ENCODE measurements at places on chromosomes 12 and 14.

- DNase-seq, result peak; percentile 67
These were observed 115.8 kb downstream of the DAD1 start for GRCh38 chr14:22472935-22473854.

GRCh38 chr12:20376984-20377383, 8.6 kb downstream of the PDE3A start:
- peak; percentile 21 for DNase-seq

DNA sequence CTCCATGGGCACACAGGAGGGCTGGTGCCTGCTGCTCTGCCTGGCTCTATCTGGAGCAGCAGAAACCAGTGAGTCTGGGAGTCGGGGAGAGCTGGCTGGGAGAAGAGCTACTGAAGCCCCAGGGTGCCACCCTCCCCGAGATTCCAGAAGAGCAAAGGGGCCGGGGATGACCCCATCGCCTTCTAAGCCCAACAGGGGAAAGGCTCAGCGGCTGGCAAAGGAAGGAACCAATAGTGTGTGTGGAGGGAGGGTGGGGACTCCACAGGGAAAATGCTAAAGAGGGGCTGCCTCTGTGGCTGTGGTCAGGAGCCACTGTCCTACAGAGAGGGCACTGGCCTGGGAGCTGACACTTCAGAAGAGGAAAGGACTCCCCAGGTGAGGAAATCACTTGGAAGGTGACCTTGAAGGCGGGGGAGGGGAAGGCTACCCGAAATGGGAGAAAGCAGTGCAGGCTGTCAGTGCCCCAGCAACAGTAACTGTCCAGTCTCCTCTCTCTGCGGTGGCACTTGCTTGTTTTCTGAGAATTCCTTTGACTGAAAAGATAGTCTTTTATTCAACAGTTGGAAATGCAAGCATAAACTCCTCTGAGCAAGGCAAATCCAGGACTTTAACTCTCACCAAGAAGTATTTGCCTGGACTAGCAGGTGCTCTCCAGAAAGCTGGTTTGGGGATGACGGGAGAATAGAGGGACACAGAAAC, 552 bp downstream of the TAPBPL start:
- DNase-seq, result no peak

DNA sequence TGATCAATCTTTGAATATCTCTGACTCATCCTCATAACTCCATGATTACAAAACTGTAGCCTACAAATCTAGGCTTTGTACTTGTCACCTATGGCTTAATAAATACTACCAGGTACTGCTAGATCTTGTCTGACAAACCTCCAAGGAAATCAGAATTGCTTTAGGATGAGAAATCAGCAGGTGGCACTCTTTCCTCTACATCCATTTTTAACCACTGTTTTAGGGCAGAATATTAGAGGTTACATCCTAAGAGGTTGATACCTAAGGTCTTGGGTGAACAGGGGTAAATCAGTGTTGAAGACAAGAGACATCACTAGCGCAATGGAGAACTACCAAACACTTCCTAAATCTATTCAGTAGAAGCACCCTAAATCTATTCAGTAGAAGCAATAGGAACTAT, 63.1 kb upstream of the SOX5 start:
- peak; percentile 27 for DNase-seq

- peak; percentile 70 for DNase-seq
These were observed 151.5 kb upstream of the SLC38A2 start for GRCh38 chr12:46523863-46524770.

DNA sequence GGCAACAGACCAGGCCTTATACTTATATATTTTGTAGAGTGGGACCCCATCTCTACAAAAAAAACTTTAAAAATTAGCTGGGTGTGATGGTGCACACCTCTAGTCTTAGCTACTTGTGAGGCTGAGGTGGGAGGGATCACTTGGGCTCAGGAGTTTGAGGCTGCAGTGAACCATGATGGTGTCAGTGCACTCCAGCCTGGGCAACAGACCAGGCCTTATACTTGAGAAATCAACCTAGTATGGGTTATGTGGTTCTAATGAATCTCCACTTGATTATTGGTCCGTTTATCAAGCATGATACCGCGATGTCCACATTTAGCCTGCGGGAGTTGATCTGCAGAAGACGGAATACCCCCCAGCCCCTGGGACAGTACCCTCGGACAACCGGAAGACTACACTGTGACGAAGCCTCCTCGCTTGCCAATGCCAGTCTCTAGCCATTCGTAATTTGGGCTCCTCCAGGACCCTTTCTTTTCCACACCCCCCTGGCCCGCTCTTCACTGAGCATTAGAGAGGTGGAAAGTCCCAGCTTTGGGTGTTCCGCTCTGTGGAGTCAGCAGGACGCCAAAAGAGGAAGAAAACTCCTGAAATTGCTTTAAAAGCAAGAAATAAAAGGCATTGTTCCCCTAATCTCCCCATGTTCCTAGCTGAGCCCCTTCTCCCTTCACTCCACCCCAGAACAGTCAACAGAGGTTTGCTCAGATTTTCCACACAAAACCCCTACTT, 19.4 kb downstream of the LTBP2 start:
- no peak for DNase-seq

GRCh38 chr12:55762646-55763045, 19.7 kb downstream of the GDF11 start:
- DNase-seq, result no peak

DNA sequence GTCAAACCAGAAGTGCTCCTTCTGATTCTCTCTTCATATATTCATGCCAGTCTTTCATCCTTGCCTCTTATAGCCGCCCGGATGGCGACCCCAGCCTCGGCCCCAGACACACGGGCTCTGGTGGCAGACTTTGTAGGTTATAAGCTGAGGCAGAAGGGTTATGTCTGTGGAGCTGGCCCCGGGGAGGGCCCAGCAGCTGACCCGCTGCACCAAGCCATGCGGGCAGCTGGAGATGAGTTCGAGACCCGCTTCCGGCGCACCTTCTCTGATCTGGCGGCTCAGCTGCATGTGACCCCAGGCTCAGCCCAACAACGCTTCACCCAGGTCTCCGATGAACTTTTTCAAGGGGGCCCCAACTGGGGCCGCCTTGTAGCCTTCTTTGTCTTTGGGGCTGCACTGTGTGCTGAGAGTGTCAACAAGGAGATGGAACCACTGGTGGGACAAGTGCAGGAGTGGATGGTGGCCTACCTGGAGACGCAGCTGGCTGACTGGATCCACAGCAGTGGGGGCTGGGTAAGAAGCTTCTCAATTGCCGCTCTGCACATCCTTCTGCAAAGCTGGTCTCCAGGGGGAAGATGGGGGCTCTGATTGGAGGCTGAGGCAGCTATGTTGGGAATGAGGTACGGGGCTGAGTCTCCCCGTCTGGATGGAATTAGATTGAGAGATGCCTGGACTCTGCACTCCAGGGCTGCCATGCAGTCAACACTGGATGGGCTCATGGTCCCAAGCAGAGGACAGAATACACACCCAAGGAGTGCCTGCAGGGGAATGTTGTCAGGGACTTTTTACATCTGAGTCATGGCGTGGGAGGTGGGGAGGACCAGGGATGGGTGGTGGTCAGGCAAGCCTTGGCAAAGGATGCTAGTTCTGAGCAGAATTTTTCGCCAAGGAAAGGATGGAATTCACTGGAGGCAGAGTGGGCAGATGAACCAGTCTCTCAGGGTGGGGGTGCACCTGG, 1.3 kb downstream of the BCL2L2 start:
- no peak for DNase-seq

- DNase-seq, result no peak
These were observed 1.1 kb upstream of the UBC start for GRCh38 chr12:124915239-124916236.

DNA sequence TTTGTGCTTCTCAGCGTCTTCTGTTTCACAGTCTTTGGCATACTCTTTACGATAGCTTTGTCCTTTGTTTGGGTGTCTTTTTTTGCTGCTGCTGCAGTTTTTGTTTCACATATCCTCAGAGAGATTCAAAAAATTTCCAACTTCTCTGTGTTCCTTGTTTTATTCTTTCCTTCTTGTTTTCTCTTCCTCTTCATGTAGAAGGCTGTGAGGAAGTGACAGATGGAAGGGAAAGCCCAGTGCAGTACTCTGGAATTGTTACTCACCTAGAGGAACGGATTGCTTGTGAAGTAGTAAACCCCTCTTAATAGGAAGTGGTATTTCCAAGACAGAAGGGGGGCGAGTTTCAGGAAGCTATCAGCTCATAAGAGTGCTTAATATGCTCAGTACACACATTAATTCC, 1.7 kb downstream of the CREBL2 start:
- DNase-seq, result no peak

GRCh38 chr12:1911598-1912575, 6.6 kb downstream of the CACNA2D4 start:
- DNase-seq, result no peak

- peak; percentile 51 for DNase-seq
These were observed 192.0 kb downstream of the TTC7B start for GRCh38 chr14:90624227-90624626.

DNA sequence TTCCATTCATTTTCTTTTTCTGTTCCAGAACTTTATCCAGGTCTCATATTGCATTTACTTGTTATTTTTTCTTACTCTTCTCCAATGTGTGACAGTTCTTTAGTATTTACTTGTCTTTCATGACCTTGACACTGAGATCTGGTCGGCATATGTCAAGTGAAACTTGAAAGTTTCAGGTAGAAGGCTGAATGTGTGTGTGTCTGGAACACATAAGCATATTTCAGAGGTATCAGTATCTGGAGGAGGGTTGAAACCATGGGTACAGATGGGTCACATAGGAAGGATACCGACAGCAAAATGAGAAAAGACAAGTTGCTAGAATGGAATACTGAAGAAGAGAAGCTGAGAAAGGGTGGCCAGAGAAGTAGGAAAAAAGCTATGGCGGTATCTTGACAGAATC, 22.5 kb upstream of the PTGDR start:
- no peak for DNase-seq

DNA sequence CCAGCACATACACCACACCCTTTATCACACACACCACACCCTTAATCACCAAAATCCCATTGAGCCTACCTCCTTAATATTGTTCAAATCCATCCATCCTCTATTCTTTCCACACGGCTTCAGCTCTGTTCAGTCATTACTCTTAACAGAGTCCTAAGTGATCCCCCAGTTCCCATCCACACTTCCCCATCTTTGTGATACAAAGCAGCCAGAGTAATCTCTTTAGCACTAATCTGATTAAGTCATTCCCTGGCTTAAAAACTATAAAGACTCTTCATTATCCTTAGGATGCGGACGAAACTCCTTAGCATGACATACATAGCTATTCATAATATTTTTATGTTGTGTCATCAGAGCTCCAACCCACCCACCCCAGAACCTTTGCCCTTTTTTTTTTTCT, 14.7 kb upstream of the MFAP5 start:
- no peak for DNase-seq

- DNase-seq, result no peak
These were observed 356.5 kb downstream of the DAD1 start for GRCh38 chr14:22232486-22232885.

DNA sequence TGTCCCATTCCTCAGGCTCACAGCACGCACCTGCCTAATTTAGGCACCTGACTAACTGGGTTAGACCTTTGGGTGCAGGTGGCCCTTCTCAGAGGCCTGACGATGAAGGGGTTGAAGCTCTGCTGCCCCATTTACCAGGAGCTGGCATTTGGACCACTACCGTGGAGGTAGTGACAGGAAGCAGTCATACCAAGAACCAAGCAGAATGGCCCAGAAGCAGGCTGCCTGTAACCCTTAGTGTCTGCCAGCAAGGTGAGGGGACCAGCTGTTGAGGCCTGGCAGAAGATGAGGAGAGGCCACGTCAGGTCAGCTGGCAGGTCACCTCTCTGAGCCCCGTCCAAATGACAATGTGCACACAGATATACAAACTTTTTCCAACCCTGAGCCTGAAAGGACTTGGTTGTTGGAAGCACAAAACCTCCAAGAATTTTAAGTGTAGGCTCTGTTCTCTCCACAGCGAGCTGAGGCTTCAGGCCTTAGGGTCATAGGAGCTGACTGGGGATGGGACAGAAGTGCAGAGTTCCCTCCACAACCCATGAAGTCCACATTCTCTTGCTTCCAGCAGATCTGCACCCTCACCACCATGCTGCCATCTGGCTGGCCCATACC, 23.1 kb downstream of the VASH1 start:
- DNase-seq, result no peak

DNA sequence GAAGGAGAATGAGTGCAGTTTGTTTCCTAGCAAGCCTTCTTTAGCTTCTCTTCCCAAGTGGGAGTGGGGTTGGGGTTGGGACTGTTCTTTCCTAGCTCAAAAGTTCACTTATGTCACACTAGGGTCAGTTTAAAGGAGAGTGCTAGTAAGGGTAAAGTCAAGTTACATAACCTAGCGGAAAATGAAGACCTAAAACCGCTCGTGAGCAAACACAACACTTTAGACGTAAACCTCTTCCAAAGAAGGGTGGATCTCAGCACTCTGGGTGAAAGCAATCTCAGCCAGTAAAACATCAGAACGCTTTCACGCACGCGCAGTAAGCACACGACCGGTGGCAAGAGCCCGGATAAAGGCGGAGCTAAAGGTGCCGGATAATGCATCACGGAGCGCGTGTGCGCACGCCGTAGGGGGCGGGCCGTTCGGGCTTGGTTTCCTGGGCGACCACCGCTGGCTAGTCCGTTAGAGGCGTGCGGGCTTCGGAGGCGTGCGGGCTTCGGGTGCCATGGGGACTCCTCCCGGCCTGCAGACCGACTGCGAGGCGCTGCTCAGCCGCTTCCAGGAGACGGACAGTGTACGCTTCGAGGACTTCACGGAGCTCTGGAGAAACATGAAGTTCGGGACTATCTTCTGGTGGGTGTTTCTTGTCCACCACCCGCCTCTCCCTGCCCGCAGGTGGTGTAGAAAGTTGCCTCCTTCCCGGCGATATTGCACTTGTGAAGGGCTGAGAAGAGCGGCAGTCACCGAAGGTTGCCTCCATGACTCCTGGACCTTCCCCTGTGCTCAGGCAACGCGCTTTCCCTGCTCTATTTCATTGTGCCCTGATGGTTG, at the start of gene SNAPC1:
Gene SNAPC1, plus strand, starts transcription at position 462 of the 828 bp plus-strand sequence. Its CDS starts 41 bp downstream, at position 503.
- DNase-seq, result peak; percentile 94

- DNase-seq, result peak; percentile 1
These were observed 57.6 kb downstream of the ACADS start for GRCh38 chr12:120783197-120783596.

GRCh38 chr14:77311217-77311616, 9.5 kb downstream of the POMT2 start:
- no peak for DNase-seq

DNA sequence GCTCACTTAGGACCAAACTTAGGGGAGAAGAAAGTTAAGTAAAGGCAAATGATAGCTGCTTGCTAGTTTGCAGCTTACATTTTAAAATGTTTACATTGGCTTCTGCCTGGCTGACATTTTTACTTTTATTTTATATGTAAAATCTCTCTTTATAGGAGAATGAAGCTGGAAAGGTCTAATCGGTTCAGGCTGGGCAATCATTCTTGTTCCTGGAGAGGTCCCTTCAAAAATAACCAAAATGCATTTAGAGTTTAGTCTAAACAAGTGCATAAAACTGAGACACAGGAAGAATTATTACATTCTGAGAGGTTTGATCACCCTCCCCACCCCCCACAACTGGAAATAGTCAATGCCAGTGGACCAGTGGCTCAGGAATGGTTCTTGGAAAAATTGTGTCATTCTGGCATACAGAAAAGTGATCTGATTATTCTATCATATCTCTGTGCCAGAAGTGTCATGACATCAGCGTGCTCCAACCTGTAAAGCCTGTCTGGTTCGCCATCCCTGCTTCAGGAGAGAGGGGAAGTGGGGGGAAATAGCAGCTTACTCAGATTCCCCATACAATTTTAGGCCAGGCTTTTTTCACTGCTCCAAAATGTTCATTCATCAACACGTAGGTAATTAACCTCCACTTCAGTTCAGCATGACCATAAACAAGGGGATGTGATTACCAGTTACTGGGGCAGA, 4.2 kb downstream of the PRICKLE1 start:
- no peak for DNase-seq

- DNase-seq, result no peak
These were observed 51.2 kb downstream of the DNAH10 start for GRCh38 chr12:123813349-123813748.
